ENCODE measurements at places on chromosomes 6 and 20. TPM values are rescaled to one million over a fixed set of nuclear protein-coding genes. Genes with fewer than 3 reads are reported as not detected.
A peak's percentile ranks its signal among the peaks of the same experiment; 100 is the strongest.

DNA sequence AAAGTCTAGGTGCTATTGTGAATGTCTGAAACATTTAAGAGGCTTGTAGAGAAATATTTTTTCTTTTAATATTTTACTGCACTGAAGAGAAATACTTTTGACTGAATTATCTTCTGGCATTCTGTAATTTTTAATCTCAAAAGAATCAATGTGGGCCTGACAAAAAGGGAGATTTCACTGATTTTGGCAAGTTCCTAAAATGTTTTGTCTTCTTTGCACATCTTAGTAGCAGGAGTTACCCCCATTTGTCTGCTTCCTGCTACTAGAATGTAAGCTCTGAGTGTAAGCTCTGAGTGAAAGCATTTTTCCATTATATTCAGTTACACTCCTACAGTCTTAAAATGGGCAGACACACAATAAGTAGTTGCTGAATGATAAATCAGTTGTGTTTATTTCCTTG lies 31.1 kb downstream of the HDAC2 start:
- H3K4me3 ChIP-seq = no peak overlapping the region
- no peaks in the 10 kb centered on the region for H3K27me3 ChIP-seq
- DNase-seq = no peak
- H3K27ac ChIP-seq = no peak overlapping the region
- peaks cover 47% of the 10 kb centered on the region for H3K36me3 ChIP-seq

DNA sequence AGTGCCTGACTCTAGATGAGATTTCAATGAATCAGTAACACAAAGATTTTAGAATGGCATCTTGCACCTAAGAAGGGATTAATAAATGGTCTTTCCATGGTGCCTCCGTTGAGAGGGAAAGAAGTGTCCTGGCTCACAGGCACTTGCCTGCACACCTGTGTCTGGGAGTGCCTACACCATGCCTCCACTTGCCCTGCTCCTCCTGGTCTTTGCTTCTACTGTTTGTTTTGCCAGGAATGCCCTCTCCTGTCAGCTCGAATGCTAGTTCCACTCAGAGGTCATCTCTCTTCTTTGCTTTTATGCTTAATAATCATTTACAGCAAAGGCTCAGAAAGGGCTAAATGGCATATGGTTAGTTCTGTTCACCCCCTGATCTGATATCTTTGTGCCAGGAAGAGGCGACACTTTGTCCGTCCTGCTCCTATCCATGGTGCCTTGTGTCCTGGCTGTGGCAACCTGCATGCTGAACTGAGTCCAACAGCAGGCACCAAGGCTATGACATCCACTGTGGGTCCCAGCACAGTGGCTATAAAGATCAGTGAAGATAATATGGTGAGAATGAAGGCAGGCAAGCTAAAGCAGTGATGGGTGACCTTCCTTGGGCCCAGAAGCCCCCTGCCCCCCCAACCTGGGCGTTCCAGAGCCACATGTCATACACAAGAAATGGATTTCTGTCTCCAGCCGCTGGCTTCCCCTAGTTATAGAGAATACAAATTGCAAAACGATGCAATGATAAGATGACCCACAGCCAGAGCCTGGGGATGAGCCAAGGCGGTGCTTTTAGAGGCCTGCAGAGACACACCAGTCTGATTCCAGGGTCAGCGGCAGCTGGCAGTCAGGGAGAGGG lies 1.4 kb downstream of the C6orf132 start:
- H3K4me3 ChIP-seq = no peak overlapping the region
- peaks cover 16% of the 10 kb centered on the region for H3K4me1 ChIP-seq
- DNase-seq = no peak
- peaks cover 19% of the 10 kb centered on the region for H3K27me3 ChIP-seq
- no peaks in the 10 kb centered on the region for H3K36me3 ChIP-seq

The COL12A1 gene
- not detected for total RNA-seq

- H3K4me3 ChIP-seq = no peak overlapping the region
- H3K36me3 ChIP-seq = no peaks in the 10 kb centered on the region
- H3K4me1 ChIP-seq = no peaks in the 10 kb centered on the region
- no peaks in the 10 kb centered on the region for H3K27me3 ChIP-seq
Observed at GRCh38 chr6:141922898-141923297, 209.8 kb upstream of the GJE1 start.

DNA sequence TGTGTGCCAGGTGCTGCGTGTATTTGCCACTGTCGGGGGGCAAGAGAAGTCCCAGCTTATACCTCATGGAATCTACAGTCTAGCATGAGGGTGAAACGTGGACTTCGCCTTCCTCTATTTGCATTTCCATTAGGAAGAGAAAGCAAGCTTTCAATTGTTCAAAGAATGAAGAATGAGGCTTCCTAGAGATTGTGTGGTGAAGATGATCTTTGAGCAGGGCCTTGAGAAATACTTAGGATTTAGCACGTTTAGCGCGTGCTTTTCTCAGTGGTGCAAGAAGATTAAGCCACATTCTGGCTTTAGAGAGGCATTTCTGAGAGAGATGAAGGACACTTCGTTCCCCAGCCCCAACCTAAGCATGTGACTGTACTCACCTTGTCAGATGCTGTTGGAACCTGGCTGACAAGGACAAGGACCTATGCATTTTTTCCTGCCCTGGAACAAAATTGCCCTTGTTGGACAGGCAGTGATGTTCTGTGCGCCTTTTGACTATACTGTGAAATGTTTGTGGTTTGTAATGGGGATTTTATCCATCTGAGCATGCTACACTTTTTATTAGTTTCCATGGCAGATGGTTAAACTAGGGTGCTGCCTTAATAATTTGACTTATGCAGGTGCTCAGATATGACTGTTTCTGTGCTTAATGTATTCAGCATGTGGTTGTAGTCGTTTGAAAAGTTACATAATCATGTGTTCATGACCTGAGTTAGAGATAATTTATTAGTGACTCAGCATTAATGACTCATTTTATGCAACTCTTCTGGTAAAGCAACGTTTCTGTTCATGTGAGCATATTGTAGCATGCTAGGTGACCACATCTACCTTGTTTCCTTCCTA lies 10.7 kb downstream of the TULP4 start:
- H3K36me3 ChIP-seq = no peaks in the 10 kb centered on the region
- no peaks in the 10 kb centered on the region for H3K27me3 ChIP-seq
- H3K4me3 ChIP-seq = no peak overlapping the region
- no peak for DNase-seq

The SEMG1 gene
- not detected for total RNA-seq

DNA sequence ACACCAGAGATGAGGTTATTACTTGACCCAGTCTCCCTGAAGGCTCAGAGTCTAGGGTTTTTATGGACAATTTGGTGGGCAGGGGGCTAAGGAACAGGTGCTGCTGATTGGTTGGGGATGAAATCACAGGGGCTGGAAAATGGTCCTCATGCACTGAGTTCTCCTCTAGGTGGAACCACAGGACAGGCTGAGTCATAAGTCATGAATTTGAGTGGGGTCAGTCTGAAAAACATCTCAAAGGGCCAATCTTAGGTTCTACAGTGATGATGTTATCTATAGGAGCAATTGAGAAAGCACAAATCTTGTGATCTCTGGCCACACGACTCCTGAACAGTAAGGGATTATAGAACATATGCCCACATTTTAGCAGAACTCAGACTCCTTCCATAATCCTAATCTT lies 5.9 kb upstream of the MRS2 start:
- no peaks in the 10 kb centered on the region for H3K4me1 ChIP-seq
- no peak overlapping the region for H3K27ac ChIP-seq
- H3K4me3 ChIP-seq = no peak overlapping the region
- peaks cover 4% of the 10 kb centered on the region for H3K27me3 ChIP-seq

GRCh38 chr6:20269181-20269580 lies 56.9 kb upstream of the MBOAT1 start:
- no peak for DNase-seq
- H3K27ac ChIP-seq = no peak overlapping the region
- H3K36me3 ChIP-seq = no peaks in the 10 kb centered on the region
- no peaks in the 10 kb centered on the region for H3K4me1 ChIP-seq
- no peaks in the 10 kb centered on the region for H3K27me3 ChIP-seq

- DNase-seq = no peak
- no peaks in the 10 kb centered on the region for H3K36me3 ChIP-seq
- H3K4me3 ChIP-seq = no peak overlapping the region
- H3K4me1 ChIP-seq = no peaks in the 10 kb centered on the region
- no peaks in the 10 kb centered on the region for H3K27me3 ChIP-seq
- H3K27ac ChIP-seq = no peak overlapping the region
Observed at GRCh38 chr6:51382847-51383246, 564.2 kb downstream of the TFAP2B start.

The SLC25A27 gene
- total RNA-seq = not detected

The SDCBP2 gene
- total RNA-seq = 2.7 TPM

The MMUT gene
- total RNA-seq = 7.1 TPM

GRCh38 chr20:62952968-62953838 lies 694 bp downstream of the SLC17A9 start:
- H3K4me3 ChIP-seq = peak overlapping the region; percentile 35
- peaks cover 20% of the 10 kb centered on the region for H3K36me3 ChIP-seq
- H3K27me3 ChIP-seq = no peaks in the 10 kb centered on the region
- peak overlapping the region; percentile 97 for H3K27ac ChIP-seq
- H3K4me1 ChIP-seq = peaks cover 45% of the 10 kb centered on the region
- no peak for DNase-seq

The PTGIS gene
- total RNA-seq = not detected

DNA sequence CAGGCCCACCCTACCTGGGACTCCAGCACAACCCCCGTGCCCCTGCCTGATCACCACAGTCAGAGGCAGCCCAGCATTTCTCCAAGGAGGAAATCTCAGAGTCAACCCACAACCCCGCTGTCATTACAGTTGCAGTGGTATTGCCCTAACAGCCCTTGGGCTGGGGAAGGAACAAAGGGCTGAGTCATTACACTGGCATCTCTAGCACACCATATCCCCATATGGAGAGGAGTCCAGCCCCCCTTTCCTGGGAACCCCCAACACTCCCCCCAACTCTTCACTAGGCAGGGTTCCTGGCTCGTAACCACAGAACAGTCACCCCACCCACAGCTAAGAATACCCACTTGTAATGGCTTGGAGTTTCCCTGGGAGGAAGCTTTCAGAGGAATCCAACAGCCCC lies 149.4 kb upstream of the OGFRL1 start:
- no peak overlapping the region for H3K4me3 ChIP-seq
- H3K36me3 ChIP-seq = no peaks in the 10 kb centered on the region
- H3K27ac ChIP-seq = no peak overlapping the region
- peaks cover 2% of the 10 kb centered on the region for H3K27me3 ChIP-seq
- no peak for DNase-seq

GRCh38 chr6:54308289-54308985 lies at the start of gene TINAG:
TSS of gene TINAG (plus strand) at chr6:54308441. CDS start at chr6:54308551, 110 bp downstream.
- no peaks in the 10 kb centered on the region for H3K27me3 ChIP-seq
- H3K36me3 ChIP-seq = no peaks in the 10 kb centered on the region
- no peak for DNase-seq
- H3K4me3 ChIP-seq = no peak within 1 kb of the TSS

The GNRH2 gene
- total RNA-seq = 0.49 TPM

DNA sequence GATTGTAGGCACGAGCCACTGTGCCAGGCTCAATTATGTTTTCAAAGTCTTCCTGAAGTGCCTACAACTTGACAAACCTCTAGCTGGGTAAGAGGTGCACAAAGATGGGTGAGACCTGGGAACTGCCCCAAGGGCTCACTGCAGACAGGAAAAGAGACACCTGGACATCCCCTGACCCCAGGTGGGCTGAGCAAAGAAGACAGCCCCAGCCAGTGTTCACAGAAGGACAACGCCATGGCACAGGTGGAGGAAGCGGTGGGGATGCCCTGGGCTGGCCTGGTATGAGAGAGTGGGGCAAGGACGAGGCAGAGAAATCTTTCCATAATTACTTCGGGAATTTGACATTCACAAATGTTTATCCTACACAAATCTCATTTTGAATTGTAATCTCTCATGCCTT lies 278.9 kb downstream of the SMOC2 start:
- no peaks in the 10 kb centered on the region for H3K4me1 ChIP-seq
- no peaks in the 10 kb centered on the region for H3K27me3 ChIP-seq
- H3K27ac ChIP-seq = no peak overlapping the region
- no peak overlapping the region for H3K4me3 ChIP-seq
- no peaks in the 10 kb centered on the region for H3K36me3 ChIP-seq
- no peak for DNase-seq

The CTAGE9 gene
- total RNA-seq = not detected

DNA sequence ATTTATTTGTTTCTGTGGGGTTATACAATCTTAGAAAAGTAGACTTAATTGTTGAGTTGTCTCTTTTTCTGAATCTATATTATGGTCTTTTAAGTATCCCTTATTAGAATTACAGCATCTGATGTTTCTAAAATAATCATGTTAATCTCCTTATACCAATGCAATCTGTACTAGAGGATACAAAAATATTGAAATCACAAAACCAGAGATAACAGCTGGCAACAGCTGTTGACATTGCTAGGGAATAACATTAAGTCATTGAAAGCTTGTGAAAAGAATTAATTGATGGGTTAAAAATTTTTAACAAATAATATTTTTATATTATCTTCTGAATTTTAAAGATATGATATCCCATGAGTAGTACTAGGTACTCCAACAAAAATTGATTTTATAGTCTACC lies 162.6 kb downstream of the COL19A1 start:
- H3K27ac ChIP-seq = no peak overlapping the region
- H3K4me1 ChIP-seq = no peaks in the 10 kb centered on the region
- H3K36me3 ChIP-seq = no peaks in the 10 kb centered on the region
- no peaks in the 10 kb centered on the region for H3K27me3 ChIP-seq
- H3K4me3 ChIP-seq = no peak overlapping the region
- DNase-seq = no peak

DNA sequence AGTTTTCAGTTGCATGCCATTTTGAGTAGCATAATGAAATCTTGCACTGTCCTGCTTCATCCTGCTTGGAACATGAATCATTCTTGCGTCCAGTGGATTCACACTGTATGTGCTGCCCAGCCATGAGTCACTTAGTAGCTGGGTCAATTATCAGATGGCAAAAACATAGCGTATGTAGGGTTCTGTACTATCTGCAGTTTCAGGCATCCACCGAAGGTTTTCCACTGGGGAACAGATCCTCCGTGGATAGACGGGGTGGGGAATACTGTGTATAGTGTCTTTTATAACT lies 61.4 kb downstream of the IL22RA2 start:
- no peaks in the 10 kb centered on the region for H3K4me1 ChIP-seq
- H3K27ac ChIP-seq = no peak overlapping the region
- no peaks in the 10 kb centered on the region for H3K36me3 ChIP-seq
- no peaks in the 10 kb centered on the region for H3K27me3 ChIP-seq
- no peak for DNase-seq
- H3K4me3 ChIP-seq = no peak overlapping the region

GRCh38 chr20:10982692-10983091 lies 308.9 kb upstream of the JAG1 start:
- no peaks in the 10 kb centered on the region for H3K36me3 ChIP-seq
- H3K4me1 ChIP-seq = no peaks in the 10 kb centered on the region
- H3K4me3 ChIP-seq = no peak overlapping the region
- no peak overlapping the region for H3K27ac ChIP-seq
